ENCODE measurements at places on chromosomes 5 and 9.
A peak's percentile ranks its signal among the peaks of the same experiment; 100 is the strongest.

GRCh38 chr5:167764641-167765289 lies 526.7 kb upstream of the WWC1 start:
- DNase-seq: no peak

DNA sequence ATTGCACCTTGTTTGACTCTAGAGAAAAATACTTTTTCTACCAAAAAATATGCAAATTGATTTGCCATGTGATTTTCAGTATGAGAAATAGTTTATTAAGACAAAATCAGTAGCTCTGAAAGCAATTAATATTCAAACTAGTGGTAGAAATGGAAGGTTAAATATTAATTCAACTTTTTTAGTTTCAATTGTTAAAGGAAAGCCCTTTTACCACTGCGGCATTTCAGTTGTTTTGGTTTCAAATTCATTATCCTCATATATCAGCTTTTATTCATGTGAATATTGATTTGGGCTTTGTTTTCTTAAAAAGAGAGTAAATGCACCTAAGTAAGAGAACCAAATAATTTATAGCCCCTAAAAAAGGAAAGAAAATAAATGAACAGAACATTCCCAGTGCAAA lies 660.6 kb upstream of the CHD1 start:
- no peak for DNase-seq

- peak; percentile 47 for DNase-seq
Observed at GRCh38 chr5:2753452-2754420, 2.3 kb upstream of the IRX2 start.

DNA sequence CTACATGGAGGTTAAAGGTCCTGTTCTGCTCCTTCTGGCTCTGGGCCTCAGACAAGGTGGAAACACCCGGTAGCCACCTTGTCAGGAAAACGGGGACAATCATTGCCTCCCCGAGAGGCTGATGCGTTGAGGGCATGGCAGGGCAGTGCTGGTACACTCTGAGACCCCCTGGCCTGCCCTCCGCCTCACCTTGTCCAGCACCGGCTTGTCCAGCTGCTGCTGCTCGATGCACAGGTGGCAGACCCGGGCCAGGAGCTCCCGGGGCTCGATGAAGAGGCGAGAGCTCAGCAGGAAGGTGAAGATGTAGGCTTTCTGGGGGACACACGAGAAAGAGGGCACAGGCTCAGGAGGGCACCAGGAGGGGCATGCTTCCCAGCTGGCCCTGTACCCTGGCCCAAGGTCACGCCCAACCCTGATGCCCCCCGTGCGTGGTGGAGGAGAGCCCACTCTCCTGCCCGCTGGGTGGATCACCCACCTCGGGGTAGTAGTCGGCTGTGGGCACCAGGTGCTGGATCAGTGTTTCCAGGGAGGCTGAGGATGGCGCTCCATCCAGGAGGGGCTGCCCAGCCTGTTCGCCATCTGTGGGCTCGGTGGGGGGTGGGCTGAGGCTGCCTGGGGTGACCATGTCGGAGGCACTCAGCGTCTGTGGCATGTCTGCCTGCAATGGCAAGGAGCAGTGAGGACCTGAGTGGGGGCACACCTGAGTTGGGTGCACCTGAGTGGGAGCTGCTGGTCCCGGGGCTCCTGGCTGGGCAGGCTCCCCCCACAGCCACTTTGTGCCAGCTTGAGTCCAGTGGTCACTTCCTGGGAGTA lies 66.0 kb upstream of the RNF130 start:
- no peak for DNase-seq

- DNase-seq: no peak
Observed at GRCh38 chr5:131491749-131492148, 143.3 kb downstream of the RAPGEF6 start.

DNA sequence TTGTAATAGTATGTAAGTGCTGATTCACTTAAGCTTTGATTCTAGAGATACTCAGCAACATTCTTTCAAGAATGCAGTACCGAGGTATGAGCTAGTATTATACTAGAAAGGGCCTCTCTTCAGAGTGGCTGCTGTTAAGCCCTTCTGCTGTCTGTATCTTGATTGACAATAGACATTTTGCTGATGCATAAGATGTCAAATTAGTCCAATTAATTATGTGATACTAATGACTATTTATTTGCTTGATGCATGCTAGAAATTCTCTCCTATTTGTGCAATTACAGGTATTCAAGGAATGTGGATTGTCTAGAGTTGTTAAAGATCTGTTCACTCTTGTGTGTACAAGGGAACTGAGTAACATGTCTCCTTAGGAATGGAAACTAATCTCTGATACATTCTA lies 92.3 kb upstream of the PTGER4 start:
- DNase-seq: no peak

GRCh38 chr9:98442114-98442513 lies 186.7 kb upstream of the TBC1D2 start:
- DNase-seq: no peak

Data from NCI-H1105 treated with DMSO at 0.1 percent for 48 hours (cell line).